GM23248 (cell line): ENCODE measurements at places on chromosomes 5 and 9. TPM values are rescaled to one million over a fixed set of nuclear protein-coding genes. Genes with fewer than 3 reads are reported as not detected.

Gene SLC6A7
- not detected in 2 replicates for polyA plus RNA-seq

Gene LCN9
- polyA plus RNA-seq = not detected in 2 replicates

Gene BTNL9
- not detected in 2 replicates for polyA plus RNA-seq

Gene NAIP
- polyA plus RNA-seq = 2.4 and 2.8 TPM in 2 replicates

Gene TERT
- polyA plus RNA-seq = not detected in 2 replicates

Gene SLC34A1
- not detected in 2 replicates for polyA plus RNA-seq

Gene GRM6
- 0.04 TPM in 1 of 2 replicates, not detected in the other for polyA plus RNA-seq

Gene IFNA6
- polyA plus RNA-seq = not detected in 2 replicates

Gene TJP2
- polyA plus RNA-seq = 5.5 TPM in 2 replicates

Gene ISL1
- polyA plus RNA-seq = not detected in 2 replicates

Gene PCDHA8
- polyA plus RNA-seq = not detected in 2 replicates

Gene ATP6V0E1
- polyA plus RNA-seq = 675 and 702 TPM in 2 replicates

Gene TAF1L
- polyA plus RNA-seq = not detected in 2 replicates

Gene KLF4
- polyA plus RNA-seq = 14.6 and 17.0 TPM in 2 replicates

Gene DNAJA1
- 108 and 115 TPM in 2 replicates for polyA plus RNA-seq

Gene PCDHB3
- 0.23 and 0.24 TPM in 2 replicates for polyA plus RNA-seq
